H7 (cell line): ENCODE measurements at places on chromosomes 3 and 15. TPM values are rescaled to one million over a fixed set of nuclear protein-coding genes. Genes with fewer than 3 reads are reported as not detected.

- DNase-seq, result no peak
Measured at GRCh38 chr3:154795582-154795981, 284.5 kb upstream of the MME start.

The CPNE4 gene
- total RNA-seq, result 0.55 and 0.83 TPM in 2 replicates

DNA sequence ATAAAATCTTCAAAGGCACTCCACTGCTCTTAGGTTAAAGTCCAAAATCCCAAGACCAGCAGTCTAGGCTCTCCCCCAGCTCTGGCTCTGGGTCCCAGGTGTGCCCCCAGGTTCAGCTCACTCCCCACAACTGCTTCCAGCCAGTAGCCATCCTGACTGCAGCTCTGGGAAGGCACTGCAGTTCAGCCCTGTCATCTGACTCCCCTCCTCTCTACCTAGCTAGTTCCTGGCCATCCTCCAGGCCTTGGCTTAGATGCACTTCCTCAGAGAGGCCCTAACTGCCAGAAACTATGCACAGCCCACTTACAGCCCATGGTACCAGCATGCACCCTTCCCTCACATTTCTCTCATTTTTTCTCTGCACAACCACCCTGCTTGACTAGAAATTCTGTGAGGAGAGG, 25.5 kb downstream of the TBC1D2B start:
- DNase-seq, result peak; percentile 26

DNA sequence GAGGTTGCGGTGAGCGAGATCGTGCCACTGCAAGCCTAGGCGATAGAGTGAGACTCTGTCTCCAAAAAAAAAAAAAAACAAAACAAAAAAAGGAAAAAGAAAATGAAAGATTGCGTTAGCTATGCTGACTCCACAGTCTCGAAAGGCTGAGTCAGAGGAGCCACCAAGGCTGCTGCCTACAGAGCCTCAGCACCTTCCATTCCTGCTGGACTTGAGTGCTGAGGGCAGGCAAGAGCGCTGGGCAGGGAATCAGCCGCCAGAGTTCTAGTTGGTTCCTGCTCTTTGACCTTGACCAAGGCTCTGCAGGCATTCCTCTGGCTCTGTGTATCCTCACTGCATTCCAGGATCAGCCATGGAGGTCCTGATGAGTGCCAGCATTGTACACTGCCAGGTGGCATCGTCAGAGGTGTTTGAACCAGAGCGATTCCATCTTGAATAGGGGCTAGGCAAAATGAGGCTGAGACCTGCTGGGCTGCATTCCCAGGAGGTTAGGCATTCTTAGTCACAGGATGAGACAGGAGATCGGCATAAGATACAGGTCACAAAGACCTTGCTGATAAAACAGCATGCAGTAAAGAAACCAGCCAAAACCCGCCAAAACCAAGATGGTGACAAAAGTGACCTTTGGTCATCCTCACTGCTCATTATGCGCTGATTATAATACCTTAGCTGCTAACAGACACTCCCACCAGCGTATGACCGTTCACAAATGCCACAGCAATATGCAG, 5.9 kb downstream of the MESP2 start:
- peak; percentile 20 for DNase-seq

GRCh38 chr3:69097407-69098086, 12.8 kb downstream of the ARL6IP5 start:
- DNase-seq, result no peak

The KCNMB2 gene
- total RNA-seq, result not detected in 2 replicates
